NCI-H510A (cell line): ENCODE measurements at places on chromosomes 1 and 21.

GRCh38 chr21:46021978-46022544 is 40.5 kb downstream of the COL6A1 start:
- DNase-seq: no peak

- DNase-seq: no peak
These were observed 41.1 kb upstream of the MTR start for GRCh38 chr1:236753964-236754363.

DNA sequence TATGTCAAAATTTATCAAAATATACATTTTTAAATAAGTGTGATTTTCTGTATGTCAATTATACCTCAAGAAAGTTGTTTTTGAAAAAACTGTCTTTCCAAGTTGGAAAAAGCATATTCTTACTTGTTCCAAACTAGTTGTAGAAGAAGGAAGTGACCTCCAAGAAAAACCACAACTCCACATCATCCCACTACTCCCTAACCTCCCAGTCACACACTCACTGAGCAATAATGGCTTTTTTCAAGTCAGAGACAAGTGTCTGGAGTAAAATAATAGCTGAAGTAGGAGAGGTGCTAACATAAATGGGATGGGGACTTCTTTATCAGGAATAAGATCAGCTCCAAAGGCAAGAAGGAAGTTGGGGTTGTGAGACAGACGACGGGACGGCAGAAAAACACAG is 13.4 kb downstream of the EPRS1 start:
- DNase-seq: no peak

DNA sequence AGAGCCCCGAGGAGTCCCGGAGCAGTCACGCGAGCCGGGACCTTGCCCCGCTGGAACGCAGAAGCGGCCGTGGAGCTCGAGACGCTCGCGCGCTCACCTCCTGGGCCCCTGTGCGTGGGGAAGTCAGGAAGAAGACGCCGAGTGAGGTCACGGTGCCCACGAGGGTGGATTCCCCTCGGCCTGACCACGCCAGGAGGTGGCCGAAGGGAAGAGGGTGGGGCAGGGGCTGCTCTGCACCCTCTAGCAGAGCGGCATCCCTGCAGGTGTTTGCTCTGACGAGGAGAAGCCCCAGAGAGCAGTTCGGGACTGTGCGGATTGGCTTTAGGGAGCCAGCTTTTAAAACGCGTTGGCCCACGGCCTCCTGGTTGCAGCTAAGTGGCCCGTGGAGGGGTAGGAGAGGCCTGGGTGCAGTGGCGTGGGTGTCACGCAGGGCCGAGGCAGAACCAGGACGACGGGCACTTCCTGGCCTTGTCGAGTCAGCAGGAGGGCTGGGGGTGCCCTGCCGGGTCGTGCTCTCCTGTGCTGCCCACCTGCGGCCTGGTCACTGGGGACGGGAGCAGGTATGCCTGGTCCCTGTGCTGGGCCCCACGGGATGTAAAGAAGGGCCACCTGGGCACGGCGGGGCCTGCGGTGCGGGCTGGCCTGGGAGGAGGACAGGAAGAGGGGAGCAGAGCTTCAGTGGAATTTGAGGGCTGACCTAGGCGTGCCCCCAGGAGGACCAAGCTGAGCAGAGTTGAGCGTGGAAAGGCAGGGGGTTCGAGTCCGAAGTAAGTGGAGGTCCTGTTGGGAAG is 1.0 kb downstream of the PDXK start:
- DNase-seq: no peak

DNA sequence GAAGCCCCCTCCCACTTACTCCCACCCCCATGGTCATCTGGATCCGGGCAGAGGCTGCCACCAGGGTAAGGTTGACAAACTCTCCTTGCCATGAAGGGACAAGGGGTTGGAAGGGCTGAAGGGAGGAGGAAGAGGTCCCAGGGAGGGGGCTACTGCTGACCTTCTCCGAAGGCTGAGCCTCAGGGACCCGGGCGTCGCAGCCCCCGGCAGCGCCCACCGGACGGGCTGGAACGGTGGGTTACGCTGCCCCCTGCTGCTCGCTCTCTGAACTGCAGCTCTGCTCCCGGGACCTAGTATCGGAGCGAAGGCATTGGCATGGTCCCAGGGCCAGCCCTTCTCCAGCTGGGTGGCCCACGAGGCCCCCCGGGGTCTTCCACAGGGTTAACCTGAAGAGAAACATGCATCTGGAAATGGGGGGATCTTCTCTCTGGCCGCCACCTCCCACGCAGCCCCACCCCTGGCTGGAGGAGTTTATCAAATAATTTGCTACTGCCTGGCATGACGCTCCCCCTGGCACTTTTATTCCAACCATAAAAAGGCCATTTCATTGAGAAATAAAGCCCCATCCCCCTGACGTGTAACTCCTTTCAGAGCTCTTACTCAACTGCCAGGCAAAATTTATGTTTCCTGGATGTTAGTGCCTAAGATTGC is 70.4 kb upstream of the TARDBP start:
- no peak for DNase-seq

DNA sequence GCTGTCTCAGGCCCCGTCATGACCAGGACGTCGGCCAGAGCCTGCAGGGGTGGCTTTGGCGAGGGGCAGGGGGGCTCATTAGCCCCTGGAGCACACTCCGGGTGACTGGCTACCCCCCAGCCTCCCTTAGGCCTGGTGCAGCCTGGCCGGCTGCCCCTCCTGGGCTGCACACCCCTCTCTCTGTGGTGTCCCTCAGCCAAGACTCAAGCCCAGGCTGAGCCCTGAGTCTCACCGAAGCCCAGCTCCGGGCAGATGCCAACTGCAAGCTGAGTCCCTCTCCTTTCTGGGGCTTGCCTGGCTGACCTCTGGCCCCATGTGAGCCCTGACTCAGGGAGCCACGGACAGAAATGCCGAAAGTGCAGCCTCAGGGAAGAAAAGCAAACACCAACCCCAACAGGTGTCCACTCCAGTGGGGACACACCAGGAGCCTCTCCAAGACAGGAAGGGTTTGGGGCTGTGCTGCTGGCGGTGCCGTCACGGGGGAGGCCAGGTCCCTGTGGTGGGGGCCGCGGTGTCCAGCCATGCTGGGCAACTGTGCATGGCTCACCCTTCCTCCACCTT is 5.3 kb upstream of the IBA57 start:
- no peak for DNase-seq
